ENCODE measurements at places on chromosomes 5 and 9.
A peak's percentile ranks its signal among the peaks of the same experiment; 100 is the strongest.

DNA sequence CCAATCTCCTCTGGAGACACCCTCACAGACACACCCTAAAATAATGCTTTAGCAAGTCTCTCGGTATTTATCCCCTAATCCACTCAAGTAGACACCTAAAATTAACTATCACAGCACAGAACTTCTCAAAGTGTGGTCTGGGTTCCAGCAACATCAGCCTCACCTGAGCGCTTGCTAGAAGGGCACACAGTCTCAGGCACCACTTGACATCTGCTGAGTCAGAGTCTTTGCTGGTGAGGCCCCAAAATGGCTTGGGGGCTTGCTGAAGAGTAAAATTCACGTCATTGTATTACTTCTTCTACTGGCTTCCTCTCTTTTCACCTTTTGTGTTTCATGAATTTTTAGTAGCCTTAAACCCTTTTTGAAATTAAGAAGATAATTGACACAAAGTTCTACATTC lies 9.0 kb downstream of the FOXB2 start:
- no peak for DNase-seq

DNA sequence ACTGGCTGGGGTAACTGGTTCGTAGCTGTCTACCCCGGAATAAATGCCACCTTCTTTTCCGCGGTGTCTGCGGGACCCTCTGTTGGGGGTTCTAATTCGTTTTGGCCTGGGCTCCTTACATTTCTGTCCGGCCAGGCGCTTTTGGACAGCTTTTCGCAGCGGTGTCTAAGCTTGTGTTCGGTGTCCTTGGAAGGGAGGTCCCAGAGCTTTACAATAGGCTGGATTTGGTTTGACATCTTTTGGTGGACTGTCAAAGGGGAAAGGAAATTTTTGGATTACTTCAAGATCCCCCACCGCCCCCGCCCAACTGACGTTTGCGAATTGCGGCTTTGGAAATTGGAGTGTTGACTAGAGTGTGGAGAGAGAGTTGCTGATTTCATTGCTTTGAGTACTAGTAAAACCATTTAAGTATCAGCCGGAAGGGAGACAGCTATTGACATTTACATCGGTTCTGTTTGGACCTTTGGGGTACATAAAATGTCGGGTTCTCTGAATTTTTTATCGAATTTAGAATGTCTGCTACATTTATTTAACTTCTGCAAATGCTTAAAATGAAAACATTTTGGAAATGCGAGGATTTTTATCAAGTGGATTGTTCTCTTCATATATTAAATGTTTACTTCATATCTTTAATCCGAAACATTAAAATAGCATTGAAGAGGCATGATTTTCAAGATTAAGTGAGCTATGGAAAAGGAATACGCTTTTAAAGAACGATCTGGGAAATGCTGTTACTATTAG lies 4.7 kb upstream of the PURA start:
- no peak for DNase-seq

DNA sequence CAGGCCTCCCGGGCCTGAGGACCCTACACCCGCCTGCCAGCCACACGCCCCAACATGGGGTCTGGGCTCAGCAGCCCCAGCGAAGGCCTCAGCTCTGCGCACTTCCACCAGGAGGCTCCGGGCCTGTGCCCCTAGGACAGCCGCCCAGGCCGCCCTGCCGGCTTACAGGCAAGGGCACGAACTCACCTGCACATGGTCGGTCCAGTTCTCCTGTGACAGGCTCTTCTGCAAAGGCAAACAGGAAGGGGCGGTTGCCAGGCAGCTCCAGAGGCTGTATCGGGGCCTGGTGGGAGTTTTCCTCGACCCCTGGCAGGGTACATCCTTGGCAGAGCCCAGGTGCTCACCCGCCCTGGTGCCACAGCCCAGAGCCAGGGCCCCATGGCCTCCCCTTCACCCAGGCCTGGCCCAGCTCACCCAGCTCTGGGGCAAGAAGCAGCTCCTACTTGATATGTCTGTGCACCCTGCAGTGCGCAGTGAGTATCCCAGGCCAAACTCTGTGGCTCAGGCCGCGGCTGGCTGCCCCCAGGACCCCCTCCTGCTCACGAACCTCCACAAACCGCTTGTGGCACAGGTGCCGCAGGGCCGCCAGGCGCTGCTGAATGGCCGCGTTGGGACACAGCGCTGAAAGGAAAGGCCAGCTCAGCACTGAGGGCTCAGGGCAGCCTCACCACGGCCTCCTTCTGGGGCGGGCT lies 52.2 kb upstream of the NRARP start:
- no peak for DNase-seq

DNA sequence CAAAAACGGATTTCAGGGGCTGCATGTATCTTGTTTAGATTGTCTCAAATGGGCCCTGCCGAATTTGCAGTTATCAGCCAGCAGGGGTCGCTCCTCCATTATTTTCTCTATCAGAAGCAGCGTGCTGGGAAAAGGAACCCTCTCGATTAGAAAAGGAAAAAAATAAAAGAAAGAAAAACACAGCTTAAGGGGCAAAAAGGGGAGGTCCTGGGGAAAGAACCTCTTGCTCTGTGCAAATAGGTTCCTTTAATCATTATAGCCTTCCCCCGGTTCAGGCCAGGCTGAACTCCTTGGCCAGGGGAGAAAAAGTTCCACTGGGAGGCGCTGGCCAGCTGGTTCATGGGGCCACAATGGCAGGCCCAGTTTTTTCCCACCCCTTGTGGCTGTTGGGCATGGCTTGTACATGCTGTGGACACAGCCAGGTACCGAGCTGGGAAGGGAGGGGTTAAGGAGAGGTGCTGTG lies 25.0 kb upstream of the CAPSL start:
- peak; percentile 51 for DNase-seq
